HTR-8/SVneo (cell line): ENCODE measurements at places on chromosomes 4 and X.

DNA sequence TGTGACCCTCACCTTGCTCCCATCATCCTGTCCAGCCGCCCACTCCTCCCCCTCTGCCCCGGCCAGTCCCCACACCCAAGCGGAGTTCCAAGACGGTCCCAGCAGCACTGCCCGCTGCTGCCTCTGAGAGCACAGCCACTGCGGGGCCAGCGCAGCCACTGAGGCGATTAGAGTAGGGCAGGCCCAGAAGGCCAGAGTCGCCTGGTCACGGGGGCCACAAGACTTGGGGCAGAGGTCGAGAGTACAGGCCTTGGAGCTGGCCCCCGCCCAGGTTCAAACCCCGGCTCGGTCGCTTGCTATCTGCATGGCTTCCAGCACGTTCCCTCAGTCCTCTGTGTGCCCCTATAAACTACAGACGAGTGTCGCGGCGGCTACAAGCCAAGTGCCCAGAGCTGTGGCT is 53.2 kb upstream of the ADRA2C start:
- DNase-seq = no peak

DNA sequence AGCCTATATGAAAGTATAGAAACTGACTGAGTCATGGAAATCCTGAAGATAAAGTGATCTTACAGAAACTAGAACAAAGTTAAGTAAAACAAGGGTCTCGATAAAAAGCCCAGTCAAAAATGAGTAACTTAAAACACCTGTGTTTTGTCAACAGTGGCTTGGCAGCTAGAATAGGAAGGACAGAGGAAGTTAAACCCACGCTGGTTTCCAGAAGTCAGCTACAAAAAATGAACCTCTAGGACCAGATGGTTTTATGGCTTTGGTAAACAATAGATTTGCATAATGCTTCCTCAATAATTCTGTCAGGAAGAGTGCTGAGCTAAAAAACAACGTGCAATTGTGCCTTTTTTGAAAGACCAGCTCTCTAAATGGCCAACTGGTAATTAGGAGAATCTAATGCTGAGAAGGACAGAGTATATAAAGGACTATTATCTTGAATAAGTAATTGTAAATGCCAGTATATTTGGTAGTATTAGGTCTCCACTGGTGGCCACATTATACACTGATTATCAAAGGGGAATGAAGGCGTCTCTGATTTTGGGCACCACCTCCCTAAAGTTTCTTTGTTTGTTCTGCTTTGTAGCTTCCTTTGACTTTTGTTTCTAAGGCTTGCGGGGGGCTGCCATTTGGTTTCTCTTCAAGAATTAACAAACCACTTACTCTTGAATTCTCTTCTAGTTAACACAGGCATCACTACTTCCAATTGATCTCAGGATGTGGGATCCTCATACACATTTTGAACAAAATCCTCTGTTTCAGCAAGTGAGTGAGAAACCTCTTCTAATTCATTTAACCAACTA is 72.2 kb upstream of the PPP3CA start:
- no peak for DNase-seq

- DNase-seq = no peak
Measured at GRCh38 chr4:83996254-83996653, 460.3 kb downstream of the GPAT3 start.

- no peak for DNase-seq
Measured at GRCh38 chrX:69210581-69210980, 45.3 kb upstream of the PJA1 start.

DNA sequence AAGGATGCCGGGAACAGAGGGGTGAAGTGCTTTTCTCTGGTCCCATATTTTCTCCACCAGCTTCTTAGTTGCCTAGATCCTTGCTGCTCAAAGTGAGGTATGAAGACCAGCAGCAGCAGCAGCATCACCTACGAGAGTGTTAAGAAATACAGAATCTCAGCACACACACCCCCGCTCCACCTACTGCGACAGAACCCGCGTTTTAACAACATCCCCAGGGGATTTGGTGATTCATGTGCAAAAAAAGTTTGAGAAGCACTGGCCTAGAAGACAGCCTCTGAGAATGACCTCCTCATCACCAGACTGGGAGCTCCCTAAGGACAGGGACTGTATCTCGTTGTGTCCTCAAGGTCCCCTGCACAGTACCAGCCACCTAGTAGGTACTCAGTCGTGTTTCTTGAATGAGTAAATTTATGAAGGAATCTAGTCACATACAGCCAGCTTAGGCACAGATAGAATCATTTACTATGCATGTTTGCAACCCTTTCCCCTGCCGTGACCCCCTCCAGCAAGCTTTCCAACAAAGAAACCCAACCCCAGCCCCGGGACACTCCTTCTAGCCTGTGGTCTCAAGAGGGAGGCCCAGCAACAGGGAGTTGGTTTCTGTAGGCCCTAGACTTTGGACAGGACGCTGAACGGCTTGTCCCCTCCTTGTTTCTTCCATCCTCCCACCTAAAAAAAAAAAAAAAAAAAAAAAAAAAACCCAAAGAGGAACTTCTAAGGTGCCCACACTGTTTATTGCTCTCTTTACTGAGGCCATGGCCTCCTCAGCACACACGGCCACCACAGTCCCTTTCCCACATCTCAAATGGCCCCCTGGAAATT is 21.5 kb downstream of the RTL5 start:
- DNase-seq = no peak

GRCh38 chr4:159398236-159398638 is 295.4 kb downstream of the RAPGEF2 start:
- no peak for DNase-seq

GRCh38 chr4:105627620-105628019 is 75.2 kb downstream of the ARHGEF38 start:
- DNase-seq = no peak

DNA sequence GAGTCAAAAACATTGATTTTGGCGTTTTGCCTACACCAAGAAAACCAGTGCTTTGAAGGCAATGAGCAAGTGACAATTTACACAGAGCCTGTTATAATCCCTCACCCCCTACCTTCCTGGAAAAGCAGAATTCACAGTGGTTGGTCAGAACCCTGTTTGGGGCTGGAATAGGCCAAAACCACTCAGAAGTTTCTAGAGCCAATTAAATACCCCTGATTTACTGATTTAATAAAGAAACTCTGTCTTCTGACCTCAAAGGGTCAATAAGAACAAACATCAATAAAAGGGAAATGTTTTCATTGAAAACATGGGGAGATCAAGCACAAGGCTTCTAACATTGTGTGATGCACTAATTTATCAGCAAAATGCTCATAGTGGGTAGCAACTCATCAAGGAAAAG is 116.3 kb downstream of the UNC5C start:
- DNase-seq = no peak

- no peak for DNase-seq
Measured at GRCh38 chrX:538311-538710, 92.3 kb upstream of the SHOX start.

DNA sequence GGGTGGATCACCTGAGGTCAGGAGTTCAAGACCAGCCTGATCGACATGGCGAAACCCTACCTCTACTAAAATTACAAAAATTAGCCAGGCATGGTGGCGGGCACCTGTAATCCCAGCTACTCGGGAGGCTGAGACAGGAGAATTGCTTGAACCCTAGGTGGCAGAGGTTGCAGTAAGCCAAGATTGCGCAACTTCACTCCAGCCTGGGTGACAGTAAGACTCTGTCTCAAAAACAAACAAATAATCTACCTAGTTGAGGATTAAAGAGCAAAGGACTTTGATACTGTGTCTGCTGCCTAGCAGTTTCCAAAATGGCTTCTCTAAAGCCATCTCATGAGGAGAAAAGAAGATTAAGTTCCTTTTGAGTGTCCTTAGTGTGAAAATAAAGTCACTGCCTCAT is 37.8 kb downstream of the SMS start:
- no peak for DNase-seq

- DNase-seq = no peak
Measured at GRCh38 chrX:12378706-12379105, 240.4 kb downstream of the FRMPD4 start.

GRCh38 chr4:72984351-72984750 is 85.2 kb downstream of the COX18 start:
- no peak for DNase-seq

DNA sequence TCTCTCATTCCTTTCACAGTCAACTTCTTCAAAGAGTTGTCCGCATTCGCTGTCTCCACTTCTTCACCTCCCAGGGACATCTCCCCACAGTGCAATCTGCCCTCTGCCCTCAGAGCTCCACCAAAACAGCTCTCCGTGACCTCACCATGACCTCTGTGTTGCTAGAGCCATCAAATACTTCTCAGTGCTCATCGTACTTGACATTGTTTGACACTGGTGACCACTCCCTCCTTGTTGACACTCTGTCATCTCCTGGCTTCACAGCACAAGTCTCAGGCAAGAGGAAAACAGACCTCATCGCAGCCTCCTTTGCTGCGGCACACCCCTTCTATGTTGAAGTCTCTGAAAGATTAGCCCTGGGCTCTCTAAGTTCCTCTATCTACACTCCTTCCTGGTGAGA is 90.5 kb upstream of the CCDC160 start:
- DNase-seq = no peak

- DNase-seq = no peak
Measured at GRCh38 chrX:123881330-123881729, 21.5 kb downstream of the XIAP start.

DNA sequence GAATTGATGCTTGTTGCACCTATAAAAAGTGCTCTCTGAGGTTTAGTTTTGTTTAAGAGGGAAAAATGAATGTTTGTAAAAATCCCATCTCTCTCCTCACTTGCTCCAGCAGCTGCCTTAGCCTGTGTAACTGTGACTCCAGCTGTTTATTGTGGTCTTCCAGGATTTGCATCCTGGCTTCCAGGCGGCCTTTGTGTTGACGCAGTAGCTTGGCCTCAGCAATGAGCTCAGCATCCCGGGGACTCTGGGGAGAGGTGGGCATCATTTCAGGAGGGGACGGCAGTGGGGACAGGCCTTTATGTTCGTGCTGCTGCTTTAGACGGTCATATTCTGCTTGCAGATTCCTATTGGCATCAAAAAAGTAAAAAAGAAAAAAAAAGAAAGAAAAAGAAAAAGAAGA is 75.3 kb upstream of the FTHL17 start:
- no peak for DNase-seq

DNA sequence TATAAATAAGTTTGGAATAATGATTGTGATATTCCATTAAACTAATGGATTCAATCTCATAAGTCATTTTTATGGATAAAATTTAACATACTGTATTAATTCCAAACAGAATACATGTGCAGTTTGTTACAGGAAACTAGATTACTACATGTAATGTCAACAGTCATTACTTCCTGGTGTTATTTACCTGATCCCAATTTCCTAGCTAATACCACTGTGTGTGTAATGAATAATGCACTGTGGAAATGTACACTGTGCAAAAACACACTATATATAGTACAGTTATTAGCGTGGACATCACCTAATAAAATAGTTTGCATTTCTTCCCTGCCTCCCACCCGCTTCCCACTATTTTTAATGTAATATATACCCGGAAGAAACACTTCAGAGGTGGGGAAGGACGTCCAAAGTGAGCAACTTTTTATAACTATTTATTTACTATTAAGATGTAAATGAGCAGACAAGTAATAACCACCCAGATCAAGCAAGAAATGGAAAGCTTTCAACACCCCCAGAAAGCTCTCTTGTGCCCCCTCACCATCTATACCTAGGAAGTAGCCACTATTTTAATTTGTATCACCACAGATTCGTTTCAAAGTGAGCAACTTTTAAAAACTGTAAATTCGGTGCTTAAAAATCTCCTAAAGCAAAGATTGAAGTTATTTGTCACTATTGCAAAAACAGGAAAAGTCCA is 219.1 kb downstream of the THOC2 start:
- no peak for DNase-seq

DNA sequence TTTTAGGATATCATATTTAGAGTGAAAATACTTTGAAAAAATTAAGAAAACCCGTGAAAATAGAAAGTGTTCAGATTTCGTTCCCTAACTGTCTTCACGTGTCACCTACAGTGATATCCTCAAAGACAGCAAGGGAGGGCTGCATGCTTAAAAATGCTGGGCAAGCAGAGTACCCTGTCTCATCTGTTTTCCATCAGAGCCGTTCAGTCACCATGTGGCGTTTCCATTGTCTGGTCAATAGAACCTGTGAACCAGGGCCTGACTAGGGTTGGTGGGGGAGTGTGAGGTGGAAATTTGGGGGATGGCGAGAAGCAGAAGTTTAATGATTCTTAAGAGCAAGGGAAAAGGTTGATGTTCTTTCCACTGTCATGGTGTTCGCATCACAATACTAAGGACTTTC is 173.9 kb downstream of the BMPR1B start:
- no peak for DNase-seq
